ENCODE measurements at places on chromosomes 5 and 9. TPM values are rescaled to one million over a fixed set of nuclear protein-coding genes. Genes with fewer than 3 reads are reported as not detected.

GRCh38 chr5:55437452-55437851, 97.3 kb downstream of the PLPP1 start:
- no peaks in the 10 kb centered on the region for H3K4me1 ChIP-seq
- no peak overlapping the region for H3K4me3 ChIP-seq
- H3K27me3 ChIP-seq = no peaks in the 10 kb centered on the region
- no peak for DNase-seq

DNA sequence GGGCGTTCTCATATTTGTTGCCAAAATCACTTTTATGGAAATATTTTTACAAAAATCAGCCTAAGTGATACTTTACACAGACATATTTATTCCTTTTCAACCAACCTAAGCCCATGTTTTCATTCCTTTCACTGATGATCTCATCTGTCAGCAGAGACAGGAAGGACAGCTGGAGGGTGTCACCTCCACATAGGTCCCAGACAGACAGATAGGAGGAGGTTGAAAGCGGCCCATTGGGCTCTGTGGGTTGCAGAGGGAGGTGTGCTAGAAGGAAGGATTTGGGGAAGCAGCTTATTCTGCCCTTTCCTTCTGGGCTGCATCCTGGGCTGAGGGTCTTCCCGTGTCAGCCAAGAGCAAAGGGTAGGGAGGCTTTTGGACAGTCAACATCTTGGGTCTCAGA, 26.0 kb upstream of the SEMA4D start:
- no peaks in the 10 kb centered on the region for H3K27me3 ChIP-seq
- H3K36me3 ChIP-seq = no peaks in the 10 kb centered on the region
- H3K4me1 ChIP-seq = no peaks in the 10 kb centered on the region
- H3K4me3 ChIP-seq = no peak overlapping the region
- no peak overlapping the region for H3K27ac ChIP-seq
- no peak for DNase-seq

GRCh38 chr9:32384002-32384363, 460 bp upstream of the ACO1 start:
- peaks cover 3% of the 10 kb centered on the region for H3K36me3 ChIP-seq
- DNase-seq = no peak
- H3K27me3 ChIP-seq = no peaks in the 10 kb centered on the region
- H3K27ac ChIP-seq = peak overlapping the region; percentile 83

DNA sequence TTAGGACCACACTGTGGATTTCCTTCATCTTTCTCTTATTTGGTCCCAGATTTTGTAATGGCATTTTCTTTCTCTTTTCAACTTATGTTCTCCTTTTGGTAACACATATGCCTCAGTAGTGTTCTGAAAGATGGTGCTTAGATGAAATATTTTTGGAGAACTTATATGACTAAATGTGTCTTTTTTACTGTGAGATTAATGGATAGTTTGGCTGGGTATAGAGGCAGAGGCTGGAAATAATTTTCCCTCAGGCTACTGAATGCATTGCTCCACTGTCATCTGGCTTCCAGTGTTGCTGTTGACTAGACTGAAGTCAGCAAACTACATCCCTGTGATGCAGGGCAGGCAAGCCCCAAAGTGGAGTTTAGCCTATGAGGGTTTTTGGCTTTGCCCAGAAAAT, 450.9 kb downstream of the DMAC1 start:
- no peak overlapping the region for H3K4me3 ChIP-seq
- no peaks in the 10 kb centered on the region for H3K36me3 ChIP-seq
- no peak for DNase-seq
- no peak overlapping the region for H3K27ac ChIP-seq

GRCh38 chr9:136365775-136366222, 2.3 kb upstream of the DNLZ start:
- H3K27ac ChIP-seq = no peak overlapping the region
- no peaks in the 10 kb centered on the region for H3K27me3 ChIP-seq
- peaks cover 5% of the 10 kb centered on the region for H3K4me1 ChIP-seq
- H3K36me3 ChIP-seq = no peaks in the 10 kb centered on the region
- DNase-seq = no peak
- no peak overlapping the region for H3K4me3 ChIP-seq

The ADCY2 gene
- total RNA-seq = not detected
